ENCODE measurements at places on chromosomes 4 and X. TPM values are rescaled to one million over a fixed set of nuclear protein-coding genes. Genes with fewer than 3 reads are reported as not detected.

DNA sequence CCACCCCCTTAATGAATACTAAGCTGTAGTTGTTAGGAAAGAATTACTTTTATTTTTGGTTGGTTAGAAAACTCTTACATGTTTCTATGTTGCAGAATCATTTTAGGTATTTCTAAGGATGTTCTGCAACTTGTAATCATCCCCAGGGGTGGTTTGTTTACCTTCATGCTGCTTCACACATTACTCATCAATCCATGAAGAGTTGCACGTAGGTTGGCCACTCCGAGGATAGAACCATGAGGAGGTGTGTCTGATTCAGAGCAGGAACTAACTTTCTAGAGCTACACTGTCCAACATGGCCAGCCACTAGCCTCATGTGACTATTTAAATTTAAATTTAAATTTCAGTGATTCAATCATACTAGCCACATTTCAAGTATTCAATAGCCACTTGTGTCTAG, 127.2 kb upstream of the FRMPD4 start:
- DNase-seq: no peak

DNA sequence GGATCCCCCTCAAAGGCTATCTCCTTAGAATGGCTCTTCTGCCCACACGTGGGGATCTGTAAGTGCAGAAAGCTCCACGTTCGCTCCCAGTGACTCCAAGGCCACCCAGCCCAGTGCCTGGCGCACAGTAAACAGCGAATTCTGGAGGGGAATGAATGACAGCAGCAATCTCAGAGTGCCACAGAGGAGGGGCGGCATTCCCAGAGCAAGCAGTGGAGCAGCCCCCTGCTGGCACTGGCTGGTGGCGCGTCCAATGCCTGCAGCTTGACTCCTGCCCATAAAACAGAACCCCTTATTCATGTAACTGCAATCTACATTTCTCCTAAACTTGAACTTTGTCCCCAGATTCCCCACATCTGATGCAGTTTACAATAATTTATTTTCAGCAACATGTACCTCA, 6.9 kb upstream of the HELT start:
- no peak for DNase-seq

DNA sequence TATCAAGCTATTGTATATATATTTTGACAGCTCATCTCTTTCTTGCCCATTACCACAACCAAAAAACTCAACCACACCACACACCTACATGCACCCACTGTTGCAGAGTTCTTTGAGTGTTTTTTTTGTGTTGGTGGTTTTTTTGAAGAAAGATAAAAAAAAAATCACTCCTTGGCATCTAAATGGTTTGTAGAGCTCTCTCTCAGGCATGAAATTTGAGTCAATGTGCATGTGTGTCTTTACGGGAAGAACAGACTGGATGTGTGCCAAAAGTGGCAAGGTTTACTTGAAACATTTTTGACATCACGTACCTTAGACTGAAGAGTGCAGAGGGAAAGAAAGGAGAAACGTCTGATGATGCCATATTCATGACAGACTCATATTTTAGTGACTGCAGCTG, 154.2 kb downstream of the FHIP1A start:
- no peak for DNase-seq

- no peak for DNase-seq
Observed at GRCh38 chrX:25858273-25858880, 279.8 kb upstream of the MAGEB18 start.

- DNase-seq: no peak
Observed at GRCh38 chrX:133314281-133314680, 96.1 kb upstream of the TFDP3 start.

DNA sequence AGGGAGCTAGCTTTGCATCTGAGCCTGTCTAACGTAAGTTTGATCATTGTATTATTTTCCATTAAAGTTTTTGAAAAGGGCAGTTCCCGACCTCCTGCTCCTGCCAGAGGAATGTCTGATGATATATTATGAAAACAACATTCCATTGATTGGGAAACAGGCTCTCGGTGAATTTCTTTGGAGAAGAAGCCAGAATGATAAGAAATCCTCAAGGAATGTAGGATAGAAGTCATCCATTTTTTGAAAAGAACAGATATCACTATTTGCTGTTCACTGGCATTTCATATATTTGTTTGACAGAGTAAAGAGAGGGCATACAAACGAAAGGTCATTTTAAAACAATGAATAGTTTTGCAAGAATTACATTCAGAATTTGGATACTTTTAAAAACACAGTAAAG, 781.0 kb upstream of the HTR2C start:
- DNase-seq: no peak

DNA sequence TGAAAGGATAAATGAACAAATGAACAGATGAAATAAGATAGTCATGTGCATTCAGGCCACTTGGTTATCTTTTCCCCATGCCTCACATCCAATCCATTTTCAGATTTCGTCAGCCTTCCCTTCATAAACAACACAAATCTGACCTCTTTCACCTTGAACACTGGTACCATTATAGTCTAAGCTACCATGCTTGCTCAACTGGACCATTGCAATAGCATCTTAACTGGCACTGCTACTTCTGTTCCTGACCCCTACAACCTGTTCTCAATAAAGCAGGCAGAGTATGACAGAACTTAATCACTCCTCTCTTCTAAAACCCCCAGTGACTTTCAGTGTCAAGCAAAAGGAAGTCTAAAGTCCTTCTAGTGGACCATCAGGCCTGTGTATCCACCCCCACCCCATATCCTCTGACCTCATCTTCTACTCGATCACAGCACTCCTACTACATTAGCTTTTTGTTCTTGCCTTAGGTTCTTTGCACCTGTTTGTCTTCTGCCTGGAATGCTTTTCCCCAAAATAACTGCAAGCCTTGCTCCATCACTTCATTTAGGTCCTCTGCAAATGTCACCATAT, 40.7 kb downstream of the LARP7 start:
- no peak for DNase-seq

- no peak for DNase-seq
Observed at GRCh38 chr4:56464581-56464980, 2.8 kb upstream of the SRP72 start.

DNA sequence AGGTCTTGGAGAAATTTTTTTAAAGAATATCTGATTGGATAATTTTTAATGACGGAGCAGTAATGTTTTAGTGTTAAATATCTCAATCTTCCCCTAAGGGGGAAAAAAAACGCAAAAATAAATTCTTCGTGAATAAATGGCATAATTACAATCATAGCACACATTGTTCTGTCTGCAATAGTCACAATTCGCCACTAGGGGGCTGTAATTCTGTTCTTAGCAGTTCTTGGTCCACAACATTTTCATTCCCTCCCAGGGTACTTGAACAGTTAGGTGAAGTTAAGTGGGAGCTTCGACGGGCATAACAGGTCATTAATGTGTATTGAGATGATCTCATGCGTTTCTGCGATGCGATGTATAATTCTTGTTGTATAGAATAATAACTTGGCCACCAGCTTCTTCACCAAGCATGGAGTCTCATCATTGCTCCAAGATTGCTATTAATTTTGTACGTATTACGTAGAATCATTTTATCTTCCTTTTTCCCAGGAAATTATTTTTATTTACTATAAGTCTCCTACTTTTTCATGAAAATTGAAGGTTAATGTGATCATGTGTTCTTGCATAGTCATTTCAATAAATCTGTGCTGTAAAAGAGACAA, 27.2 kb downstream of the HTR2C start:
- no peak for DNase-seq

DNA sequence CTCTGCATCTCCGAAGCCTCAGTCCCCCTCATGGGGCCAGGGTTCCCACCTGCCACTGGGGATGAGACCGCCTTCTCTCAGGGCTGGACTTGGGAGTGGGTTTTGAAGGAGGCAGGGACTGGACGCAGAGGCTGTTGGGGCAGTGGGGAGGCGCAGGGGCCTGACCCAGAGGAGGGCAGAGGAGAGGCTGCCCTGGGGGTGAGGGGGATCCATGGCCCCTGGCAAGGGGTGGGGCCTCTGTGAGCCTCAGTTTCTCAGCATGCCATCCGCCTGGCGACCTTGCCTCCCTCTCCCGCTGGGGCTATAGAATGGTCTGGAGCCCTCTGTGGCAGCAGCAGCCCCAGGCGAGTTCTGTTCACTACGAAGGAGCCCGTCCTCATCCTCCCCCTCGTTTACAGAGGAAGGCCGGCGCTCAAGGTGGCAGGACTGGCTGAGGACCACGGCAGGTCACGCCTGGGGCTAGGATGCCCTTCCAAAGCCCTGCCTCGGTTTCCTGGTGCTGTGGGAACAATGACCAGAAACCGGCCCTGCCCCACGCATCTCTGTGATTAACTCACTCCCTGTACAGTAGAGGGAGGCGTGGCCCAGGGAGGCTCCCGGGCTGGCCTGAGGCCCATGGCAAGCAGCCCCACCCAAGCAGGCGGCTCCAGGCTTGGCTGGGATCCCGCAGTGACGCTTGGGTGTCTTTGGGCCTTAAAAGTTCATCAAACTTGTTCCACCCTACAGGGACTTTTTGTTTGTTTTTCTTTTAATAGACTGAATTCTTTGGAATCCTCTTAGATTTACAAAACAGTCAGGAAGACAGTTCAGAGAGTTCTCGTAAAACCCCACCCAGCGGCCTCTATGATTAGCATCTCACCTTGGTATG, 16.0 kb upstream of the SH3TC1 start:
- DNase-seq: peak; percentile 87

DNA sequence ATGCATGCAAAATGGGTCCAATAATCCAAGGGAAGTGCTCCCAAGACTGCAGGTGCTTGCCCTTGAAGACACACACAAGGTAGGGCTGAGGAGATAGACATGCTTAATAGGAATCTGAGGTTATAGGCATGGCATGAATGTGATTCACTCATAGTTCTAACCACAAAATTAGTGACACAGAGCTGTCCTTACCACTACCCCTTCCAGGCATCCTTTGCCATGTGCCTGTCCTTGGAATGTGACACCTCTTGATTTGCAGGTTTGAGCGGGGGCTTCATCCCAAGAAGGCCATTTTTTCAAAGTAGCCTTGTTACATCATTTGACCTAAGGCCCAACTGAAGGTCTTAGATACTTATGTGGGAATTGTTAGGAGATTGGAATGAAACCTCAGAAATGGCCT, 112.5 kb downstream of the CCNG2 start:
- DNase-seq: no peak

DNA sequence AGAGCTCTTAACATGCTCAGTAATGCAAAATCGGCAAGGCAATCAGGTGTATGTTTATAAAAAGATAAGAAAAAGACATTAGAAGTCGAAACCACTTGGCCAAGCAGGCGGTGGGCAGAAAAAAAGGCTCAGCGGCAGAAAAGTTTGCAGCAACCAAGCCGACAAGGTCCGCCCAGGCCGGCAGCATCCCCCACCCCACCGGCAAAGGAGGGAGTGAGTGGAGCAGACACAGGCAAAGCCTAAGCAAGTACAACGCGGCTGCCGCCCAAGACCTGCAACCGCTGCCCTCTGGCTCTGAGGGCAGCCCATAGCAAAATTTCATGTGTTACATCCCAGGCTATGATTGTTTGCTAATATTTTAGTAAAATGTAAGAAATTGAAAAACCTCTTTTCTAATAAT, 125.4 kb upstream of the ZCCHC13 start:
- DNase-seq: no peak

DNA sequence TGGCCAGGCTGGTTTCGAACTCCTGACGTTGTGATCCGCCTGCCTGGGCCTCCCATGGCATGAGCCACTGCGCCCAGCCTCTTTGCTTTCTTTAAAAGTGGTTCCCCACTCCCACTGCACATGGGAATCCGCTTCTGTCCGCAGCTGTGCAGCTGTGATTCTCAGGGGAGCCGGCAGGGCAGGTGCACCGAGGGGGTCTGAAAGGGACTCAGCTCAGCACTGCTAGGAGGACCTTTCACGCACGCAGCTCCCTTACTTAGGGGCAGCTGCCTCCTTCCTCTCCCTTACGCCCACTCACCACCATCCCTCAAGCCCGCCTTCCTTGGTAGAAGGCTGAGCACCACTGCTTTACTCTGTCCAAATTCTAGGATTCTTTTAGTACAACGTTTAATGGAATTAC, 40.4 kb upstream of the CYP4V2 start:
- no peak for DNase-seq

DNA sequence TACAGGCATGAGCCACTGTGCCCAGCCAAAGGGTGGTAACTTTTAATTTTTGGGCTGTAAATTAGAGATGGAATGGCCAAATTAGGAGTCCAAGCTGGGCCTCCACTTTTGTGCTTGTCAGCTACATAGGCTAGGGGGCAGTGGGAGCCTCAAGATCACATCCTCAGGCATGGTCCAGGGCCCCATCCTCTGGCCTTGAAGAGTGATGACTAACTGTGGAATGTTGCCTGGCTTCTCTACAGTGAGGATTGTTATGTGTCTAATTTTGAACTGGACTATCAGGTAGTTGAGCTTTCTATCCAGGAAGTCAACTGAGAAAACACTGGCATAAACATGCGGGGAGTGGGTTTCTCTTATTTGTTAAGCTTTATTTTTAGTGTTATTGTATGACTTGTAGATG, 33.0 kb downstream of the CCNG2 start:
- DNase-seq: no peak

DNA sequence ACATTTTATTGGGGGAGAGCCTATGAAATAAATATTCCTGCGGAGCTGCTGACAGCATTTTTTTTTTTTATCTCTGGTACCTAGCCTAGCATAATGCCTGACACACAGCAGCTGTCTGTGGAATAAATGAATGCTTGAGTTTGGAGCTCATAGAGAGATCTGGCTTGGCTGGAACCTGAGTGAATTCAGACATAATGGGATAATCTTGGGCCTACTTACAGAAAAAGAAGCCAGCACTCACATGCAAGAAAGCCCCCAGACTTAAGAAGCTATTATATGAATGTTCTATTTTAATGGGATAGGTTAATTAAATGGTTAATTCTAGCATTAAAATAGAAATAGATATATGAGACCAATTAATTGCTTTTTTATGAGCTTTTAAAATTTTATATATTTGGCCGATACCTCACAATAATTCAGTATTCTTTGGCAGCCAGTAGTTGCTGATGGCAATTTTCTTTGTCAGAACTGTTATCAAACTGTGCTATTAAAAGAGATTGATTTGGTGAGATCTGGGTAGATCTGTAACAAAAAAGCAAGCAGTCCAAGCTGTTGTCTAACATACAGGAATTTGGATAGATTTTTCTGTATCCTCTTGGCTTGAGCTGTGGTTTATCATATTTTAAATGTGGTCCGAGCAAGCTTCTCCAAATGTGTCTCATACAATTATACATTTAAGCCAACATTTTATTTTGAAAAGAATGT, 654.2 kb downstream of the PCDH7 start:
- DNase-seq: no peak

- no peak for DNase-seq
Observed at GRCh38 chr4:189656641-189657040, 284.0 kb upstream of the FRG1 start.

The ADAMTS3 gene
- 0.10 TPM for polyA plus RNA-seq

The DAPP1 gene
- polyA plus RNA-seq: 0.18 TPM

The GRIA2 gene
- not detected for polyA plus RNA-seq

The USO1 gene
- 49.5 TPM for polyA plus RNA-seq

The CPLX1 gene
- 2.3 TPM for polyA plus RNA-seq

The RNF128 gene
- 6.7 TPM for polyA plus RNA-seq

The TNIP3 gene
- not detected for polyA plus RNA-seq

The NXF2B gene
- not detected for polyA plus RNA-seq

All from psoas muscle (tissue), 8 donors.